Cardiac septum (tissue), 1 donor: ENCODE measurements at places on chromosomes 16 and 17. TPM values are rescaled to one million over a fixed set of nuclear protein-coding genes. Genes with fewer than 3 reads are reported as not detected.
A peak's percentile ranks its signal among the peaks of the same experiment; 100 is the strongest.

Gene CA4
- 3.7 TPM for total RNA-seq

Gene TGFB1I1
- 57.8 TPM for total RNA-seq

Gene FAM171A2
- 0.62 TPM for total RNA-seq

- DNase-seq, result no peak
Observed at GRCh38 chr17:80687839-80688238, 143.2 kb downstream of the RPTOR start.

Gene LGALS9C
- total RNA-seq, result not detected

DNA sequence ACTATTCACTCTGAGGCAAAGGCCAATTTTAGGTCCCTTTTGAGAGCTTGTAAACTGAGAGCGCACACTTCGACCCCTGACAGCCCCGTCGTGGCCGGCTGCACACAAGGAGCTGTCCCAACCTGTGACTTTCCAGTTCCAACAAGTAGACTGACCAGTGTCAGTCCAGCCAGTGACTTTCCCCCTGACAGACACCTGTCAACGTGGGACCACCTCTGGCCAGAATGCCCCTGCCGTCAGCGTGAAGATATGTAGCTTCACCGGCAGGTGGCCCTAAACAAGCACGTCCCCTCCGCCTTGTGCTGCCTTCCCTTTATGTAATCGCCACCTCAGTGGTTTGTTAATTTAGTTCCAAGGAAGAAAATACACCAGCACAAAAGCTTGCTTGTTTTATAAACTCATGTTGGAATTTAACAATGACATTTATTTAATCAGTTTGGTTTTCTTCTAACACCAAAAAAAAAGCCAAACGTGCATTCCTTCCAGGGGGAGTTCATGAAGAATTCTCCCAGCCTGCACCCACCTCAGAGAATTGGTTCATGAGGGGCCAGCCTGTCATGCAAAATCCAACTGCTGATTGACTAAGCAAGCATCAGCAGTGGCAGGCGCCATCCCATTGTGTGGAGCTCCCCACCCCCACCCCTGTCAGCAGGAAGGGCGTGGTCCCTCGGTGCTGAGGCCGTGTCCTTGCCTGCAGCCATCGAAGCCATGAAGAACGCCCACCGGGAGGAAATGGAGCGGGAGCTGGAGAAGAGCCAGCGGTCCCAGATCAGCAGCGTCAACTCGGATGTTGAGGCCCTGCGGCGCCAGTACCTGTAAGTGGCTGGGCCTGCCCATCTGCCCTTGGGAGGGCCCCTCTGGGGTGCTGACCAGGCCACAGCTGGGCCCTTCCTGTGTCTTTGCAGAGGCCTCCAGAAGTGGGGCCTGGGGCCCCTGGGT lies 33.9 kb downstream of the PLD6 start:
- peak; percentile 85 for DNase-seq

GRCh38 chr17:55705847-55706246 lies 16.8 kb downstream of the TMEM100 start:
- no peak for DNase-seq

Gene TPSD1
- total RNA-seq, result not detected

Gene ADGRG3
- 1.0 TPM for total RNA-seq

Gene SYNGR3
- 1.8 TPM for total RNA-seq

DNA sequence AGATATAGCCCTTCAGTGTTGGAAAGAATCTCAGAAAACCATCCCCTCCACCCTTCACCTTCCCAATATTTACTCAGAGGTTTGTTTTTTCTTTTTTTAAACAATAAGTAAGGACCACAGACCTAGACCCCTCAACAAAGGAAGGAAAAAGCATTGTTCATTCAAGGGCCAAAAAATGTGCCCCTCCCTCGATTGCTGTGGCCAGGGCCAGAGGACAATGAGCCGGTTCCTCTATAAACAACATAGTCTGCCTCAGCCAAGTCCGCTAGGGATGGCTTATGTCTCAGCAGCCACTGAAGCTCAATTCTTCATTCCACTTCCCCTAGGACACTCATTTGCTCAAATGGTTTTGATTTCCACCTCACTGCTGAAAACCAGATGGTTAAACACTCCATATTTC lies 24.0 kb downstream of the TRIM16 start:
- no peak for DNase-seq

DNA sequence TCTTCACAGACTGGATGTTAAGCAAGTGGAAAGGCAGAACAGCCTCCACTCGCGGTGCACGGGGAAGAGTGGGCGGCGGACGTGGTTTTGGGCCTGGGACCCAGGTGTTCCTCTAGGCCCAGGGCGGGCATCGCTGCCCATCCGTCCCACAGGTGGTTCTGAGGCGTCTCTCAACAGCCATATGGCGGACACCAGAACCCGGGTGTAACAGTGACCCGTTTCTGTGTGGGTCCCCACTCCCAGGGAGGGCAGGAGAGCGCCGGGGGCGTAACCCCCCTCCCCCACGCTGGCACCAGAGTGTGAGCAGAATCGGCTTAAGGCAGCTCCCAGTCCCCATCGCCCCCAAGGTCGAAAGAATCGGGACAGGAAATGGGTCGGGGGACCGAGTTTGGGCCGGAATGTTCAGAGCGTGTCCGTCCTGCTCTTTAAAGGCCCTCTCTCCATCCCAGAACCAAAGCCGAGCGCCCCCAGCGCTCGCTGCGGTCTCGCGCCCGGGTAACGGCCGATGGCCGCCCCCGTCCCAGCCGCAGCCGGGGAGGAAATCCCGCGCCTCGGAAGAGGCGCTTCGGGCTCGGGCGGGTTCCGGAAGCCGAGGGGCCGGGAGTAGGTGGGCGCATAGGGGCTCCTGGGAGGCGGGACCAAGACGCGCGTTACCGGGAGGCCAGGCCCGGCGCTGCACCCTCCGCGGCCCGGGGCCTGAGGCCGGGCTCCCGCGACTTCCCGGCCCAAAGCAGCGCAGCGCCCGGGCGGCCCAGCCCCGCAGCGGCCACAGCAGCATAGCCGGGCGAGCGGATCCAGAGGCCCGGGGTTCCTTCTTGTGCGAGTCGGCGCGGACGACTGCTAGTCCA lies at the start of gene TK2:
TK2 (minus strand) TSS at position 839 of the 848 bp plus-strand sequence; CDS start at position 778, 61 bp downstream.
- DNase-seq, result peak; percentile 88

- no peak for DNase-seq
Observed at GRCh38 chr17:77188084-77189066, 47.6 kb downstream of the SEC14L1 start.

Gene GP1BA
- not detected for total RNA-seq

DNA sequence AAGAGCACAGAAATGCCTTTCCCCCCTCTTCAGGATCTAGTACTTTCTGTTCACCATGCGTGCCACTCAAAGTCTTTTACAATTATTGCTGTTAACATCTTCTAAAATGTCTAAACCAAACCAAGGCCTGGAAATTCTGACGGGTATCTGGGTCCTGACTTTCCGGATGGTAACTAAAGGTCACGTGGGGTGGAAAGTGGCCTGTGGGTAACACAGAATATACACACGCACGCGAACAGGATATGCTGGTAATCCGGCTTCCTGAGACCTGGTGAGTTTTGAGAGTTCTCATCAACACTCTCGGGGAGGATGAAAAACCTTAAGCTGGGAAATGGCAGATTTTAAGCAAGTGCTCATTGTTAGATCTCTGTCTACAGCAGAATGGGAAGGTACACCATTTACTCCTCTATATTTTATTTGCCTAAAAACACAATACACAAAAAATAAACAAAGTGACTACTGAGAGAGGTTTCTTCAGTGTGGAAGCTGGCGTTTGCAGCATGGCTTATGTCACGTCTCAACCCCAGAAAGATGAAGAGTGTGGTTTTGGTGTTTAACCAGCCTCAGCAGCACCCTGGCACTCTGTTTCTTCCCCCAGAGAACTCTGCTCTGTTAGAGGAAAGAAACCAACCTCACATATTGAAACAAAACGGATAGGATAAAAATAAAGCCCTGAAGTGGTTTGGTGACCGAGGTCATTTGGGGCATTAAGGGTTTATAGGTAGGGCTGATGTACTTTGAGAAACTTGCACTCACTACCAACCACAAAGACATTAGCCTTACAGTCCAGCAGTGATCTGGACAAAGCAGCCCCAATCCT lies 37.3 kb downstream of the SMG6 start:
- DNase-seq, result no peak

DNA sequence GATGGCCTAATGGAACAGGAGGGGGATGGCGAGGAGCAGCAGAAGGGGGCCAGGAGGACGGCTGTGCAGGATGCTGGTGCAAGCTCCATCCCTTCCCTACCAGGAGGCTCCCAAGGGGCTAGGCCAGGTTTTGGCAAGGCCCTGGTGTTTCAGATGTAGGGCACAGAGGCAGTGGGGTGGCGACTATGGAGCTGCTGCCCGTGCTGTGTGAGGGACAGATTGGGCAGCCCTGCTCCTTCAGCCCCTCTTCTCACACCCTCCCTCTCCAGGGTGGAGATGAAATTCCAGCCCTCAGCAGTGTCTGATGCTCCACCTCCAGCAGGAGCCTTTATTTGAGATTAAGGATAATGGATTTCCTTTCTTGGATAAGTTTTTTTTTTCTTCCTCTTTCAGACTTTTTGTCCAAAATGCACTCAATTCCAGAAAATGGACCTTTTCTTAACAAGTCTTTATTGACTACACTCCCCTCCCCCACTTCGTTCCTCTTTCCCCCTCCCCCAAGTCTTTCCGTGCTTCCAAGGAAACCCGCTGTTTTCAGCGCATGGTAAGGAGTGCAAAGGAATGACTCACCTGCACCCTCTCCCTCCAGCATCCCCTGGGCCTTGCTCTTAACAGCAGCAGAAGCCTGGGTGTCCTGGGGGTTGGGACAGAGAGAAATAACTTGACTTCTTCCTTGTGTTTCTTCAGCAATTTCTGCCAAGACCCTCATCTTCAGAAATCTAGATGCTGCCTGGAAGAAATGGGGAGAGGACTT lies 95.2 kb downstream of the CCDC182 start:
- no peak for DNase-seq

Gene ENPP7
- not detected for total RNA-seq

Gene CPNE7
- total RNA-seq, result not detected

DNA sequence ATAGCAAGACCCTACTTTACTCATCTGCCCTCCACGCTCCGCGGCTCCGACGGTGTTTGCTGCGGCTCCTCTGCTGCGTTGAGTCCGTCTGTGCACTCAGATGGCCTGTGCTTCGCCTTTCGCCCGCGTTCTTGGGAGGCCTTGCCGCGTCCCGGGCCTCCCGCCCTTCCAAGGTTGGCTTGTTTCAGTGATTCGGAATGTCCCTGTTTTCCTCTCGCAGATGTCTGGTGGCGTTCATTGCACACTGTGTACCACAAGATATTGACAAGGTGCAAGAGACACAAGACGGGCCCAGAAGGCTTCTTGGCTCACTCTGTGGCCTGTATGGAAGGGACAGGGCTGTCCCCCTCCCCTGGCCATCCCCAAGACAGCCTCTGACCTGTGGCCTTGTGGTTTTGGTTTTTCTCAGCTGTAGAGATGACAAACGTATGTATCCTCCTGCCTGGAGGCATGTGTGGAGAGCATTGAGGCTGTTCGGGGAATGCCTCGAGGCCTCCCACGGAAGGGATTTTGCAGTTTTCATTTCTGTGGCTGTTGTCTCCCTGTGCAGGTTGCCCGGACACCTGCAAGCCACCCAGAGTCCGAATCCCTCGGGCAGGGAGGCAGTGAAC lies 15.4 kb downstream of the MGRN1 start:
- no peak for DNase-seq

Gene STH
- not detected for total RNA-seq

GRCh38 chr16:89315791-89316581 lies 98.5 kb downstream of the ZNF778 start:
- DNase-seq, result peak; percentile 86
